ENCODE measurements at places on chromosomes 7 and 10.

DNA sequence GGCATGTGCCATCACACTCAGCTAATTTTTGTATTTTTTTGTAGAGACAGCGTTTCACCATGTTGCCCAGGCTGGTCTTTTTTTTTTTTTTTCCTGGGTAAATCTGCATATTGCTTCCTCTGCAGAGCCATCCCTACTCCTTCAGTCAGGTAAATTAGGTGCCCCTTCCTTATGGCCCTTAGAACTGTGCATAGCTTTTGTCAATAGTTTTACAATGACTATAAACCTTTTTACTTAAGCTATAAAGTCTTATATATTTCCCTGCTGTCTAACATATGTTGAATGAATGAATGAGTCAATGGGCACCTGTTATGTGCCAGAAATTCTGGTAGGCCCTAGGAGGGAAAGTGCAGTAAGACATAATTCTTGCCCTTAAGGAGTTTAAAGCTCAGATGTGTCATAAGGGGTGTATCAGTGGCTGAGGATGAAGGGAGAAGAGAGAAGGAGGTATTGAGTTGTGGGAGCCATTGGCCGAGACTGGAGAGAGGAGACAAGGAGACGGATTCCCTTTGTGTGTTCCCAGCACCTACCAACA lies 30.6 kb upstream of the UBE2D1 start:
- DNase-seq = no peak

GRCh38 chr10:44102726-44103255 lies 282.1 kb downstream of the CXCL12 start:
- no peak for DNase-seq

GRCh38 chr7:107002529-107002998 lies 41.9 kb upstream of the PRKAR2B start:
- DNase-seq = no peak

GRCh38 chr10:36068542-36068941 lies 426.4 kb upstream of the FZD8 start:
- no peak for DNase-seq

DNA sequence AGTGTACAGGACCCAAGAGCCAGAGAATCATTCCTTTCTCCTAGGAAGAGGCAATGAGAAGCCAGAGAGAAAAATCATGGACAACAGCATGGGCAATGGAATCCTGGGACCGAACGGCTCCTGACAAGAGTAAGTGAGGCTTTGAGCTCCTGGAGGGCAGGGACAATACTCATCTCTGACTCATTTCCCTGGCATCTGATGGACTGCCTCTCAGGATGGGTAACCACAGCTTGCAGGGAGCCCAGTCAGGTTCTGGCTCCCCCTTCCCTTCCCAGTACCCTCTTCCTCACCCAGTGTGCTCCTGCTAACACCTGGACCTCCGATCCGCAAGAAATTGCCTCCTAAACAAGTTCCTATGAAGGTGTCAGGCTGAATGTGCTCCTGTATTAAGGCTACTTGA lies 51.2 kb upstream of the SORCS3 start:
- no peak for DNase-seq

GRCh38 chr7:151488096-151488495 lies 31.6 kb downstream of the RHEB start:
- no peak for DNase-seq

DNA sequence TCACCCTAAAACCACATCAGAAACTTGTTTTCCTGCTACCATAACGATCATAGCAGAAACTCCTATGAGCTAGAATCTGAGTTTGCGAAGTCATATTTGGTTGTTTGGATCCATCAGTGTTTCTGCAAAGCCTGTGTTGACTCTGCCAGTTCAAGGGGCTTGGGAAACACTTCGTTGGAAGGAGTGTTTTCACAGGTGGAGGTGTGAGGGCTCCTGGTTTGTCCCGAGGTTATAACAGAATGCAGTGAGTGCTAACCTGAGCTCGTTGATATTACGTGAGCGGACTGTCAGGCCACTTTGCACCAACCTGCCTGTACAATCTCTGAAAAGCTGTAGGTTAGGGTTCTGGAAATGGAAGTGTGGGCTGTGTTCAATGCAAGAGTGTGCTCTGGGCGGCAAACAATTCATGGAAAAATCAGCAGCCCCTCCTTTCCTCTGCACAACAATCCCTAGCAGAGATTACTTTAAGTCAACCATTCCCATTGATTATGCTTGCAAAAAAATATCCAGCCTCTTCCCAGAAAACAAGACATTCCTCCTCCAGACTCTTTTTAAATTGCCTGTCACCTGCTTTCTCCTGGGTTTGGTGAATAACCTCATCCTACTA lies 622.0 kb downstream of the TYW1 start:
- no peak for DNase-seq

- DNase-seq = no peak
Measured at GRCh38 chr7:75739796-75740672, 1.3 kb upstream of the HIP1 start.

DNA sequence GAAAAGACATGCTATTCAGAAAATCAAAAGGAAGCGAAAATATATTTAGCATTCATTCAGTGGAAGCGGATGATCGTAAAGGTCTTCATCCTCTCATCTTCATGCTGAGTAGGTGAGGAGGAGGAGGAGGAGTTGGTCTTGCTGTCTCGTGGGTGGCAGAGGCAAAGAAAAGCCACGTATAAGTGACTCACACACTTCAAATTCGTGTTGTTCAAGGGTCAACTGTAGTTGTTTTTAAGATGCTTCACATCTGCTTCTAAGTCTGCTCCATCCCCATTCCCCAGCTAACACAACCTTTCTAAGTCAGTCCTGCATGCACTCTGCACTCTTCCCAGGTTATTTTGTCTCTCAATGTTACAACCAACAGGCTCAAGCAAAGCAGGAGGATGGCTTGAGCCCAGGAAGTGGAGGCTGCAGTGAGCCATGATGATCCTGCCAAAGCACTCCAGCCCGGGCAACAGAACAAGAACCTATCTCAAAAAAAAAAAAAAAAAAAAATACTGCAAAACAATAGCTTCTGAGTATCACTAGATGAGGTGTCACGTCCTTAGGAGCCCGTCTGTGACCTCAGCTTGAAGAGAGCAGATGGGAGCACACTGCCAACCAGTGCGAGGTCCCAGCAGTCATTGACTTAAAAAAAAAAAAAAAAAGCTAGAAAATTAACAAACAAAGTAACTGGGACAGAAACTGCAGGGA lies 70.5 kb downstream of the SFMBT2 start:
- no peak for DNase-seq

DNA sequence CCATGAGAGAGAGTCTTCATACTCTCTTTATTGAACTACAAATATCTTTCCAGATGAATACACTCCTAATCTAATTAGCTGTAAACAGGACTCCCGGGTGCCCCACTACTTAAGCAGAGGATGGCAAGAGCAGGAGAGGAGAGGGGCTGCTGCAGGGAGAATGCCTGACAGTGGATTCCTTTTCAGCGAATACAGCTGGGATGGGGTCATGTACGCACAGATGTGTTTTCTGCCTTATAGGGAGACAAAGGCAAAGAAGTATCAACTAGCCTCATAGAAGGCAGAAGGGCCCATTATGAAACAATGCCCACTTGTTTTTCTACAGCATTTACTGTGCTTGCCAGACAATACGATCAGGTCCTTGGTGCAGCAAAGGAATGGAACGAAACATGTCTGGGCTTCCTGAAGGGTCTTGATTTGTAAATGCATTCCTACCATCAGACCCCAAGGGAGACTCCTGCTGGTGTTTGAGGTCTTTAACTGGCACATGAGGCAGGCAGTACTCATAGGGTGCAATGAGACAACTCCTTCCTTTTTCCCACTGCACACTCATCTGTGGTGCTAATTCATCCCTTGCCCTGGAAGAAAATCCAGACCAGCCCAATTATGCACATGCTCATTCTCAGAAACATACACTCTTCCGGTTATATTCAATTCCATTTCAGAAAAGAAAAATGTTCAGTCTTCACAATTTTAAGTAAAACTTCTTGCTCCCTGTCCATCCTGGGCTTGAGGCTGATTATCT lies 117.1 kb downstream of the AOAH start:
- DNase-seq = no peak

GRCh38 chr7:93914581-93915066 lies 6.9 kb upstream of the GNG11 start:
- no peak for DNase-seq

DNA sequence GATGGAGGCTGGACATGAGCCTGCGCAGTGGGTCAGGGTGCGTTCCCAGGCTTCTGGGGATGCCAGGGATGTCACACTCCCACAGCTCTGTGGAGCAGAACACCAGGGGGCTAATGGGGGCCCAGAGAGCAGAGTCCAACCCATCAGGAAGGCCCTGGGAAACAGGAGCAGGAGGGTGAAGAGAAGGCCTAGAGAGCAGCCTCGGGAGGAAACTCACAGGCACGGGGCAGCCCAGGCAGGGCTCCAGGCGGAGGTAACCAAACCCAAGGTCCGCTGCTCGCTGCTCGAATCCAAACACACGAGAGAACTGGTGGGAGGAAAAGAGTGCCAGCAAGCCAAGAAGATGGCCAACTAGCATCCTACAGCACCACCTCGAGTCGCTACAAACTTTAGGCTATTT lies 130.7 kb upstream of the LANCL2 start:
- no peak for DNase-seq

- DNase-seq = no peak
Measured at GRCh38 chr10:24716295-24716694, 7.4 kb downstream of the ARHGAP21 start.

DNA sequence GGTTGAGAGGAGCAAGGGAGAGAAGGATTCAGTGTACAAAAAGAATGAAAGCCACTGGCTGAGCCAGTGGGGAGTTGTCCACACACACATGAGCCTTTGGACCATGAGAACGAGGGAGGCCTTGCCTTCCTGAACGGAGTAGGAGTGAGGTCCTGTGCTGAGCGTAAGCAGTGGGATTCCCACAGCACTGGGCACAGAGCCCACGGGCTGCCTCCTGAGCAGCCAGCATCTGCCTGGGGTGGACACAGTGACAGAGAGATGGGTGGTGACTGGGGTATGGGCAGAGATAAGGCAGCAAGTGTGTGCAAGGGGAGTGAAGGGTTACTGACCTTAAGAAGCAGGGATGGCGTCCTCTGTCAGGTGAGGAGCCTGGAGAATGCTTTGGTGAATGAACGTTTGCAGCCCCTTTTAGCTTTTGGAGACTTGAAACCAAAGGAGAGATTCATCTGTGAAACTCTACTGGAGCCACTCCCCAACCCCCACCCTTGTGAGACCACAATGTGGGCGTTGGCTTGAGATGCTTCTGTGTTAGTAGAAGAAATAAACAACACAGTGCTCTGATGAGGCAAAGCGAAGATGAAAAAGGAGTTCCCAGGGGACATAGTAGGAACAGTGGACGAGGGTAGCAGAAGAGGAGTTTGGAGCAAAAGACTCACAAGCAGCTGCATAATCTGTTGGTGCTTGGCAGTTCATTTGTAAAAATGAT lies 56.5 kb downstream of the FIGNL1 start:
- DNase-seq = no peak

GRCh38 chr10:109941236-109941862 lies 18.0 kb upstream of the XPNPEP1 start:
- no peak for DNase-seq

GRCh38 chr7:27912751-27913150 lies 172.8 kb downstream of the TAX1BP1 start:
- no peak for DNase-seq

DNA sequence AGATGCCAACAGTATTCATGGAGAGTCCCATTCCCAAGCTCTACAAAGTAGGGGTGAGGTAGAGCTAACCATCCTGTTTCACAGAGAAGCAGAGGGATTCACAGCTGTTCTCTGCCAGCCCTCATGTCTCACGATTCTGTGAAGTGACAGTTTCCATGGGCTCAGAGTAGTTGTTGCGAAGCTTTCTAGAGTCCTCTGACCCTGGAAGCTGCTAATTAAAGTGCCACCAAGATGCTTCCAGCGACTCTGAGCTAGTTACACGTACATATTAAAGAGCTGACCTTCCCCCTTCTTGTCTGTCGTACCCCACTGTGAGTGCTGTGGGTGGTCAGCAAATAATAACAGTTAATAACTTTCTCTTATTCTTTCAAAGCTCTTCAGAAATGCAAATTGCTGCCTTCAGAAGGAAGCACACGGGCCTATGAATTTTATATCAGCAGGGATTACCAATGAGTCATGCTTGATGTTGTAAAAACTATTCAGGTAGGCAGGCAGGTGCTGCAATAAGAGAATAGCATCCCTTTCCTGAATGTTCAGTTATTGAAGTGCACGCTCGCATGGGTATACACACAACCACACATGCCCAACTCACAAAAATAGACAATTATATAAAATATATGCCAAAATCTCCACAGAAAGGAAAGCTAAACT lies 34.1 kb downstream of the DNAJB9 start:
- no peak for DNase-seq

DNA sequence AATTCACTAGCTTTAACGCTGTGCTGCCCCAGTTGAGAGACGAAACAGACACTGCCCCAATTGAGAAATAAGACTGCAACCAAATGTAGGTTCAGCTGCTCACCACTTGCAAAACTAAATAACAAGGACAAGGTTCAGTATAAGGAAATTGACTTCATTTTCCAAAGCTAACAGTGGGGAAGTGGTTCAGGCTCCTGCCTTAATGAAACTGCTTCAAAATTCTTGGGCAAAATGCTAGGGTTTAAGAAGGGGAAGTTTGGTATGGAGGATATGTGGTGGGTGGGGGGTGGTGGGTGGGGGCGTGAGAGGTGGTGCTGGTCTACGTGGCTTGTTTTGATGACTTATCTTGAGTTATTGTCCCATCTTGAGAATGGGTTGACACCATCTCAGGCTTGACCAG lies 21.8 kb downstream of the MRPL32 start:
- DNase-seq = no peak

All from right forelimb (tissue), 1 donor.